ENCODE measurements at places on chromosomes 3 and 15.

- DNase-seq: no peak
These were observed 34.5 kb downstream of the ZBTB11 start for GRCh38 chr3:101642441-101642840.

DNA sequence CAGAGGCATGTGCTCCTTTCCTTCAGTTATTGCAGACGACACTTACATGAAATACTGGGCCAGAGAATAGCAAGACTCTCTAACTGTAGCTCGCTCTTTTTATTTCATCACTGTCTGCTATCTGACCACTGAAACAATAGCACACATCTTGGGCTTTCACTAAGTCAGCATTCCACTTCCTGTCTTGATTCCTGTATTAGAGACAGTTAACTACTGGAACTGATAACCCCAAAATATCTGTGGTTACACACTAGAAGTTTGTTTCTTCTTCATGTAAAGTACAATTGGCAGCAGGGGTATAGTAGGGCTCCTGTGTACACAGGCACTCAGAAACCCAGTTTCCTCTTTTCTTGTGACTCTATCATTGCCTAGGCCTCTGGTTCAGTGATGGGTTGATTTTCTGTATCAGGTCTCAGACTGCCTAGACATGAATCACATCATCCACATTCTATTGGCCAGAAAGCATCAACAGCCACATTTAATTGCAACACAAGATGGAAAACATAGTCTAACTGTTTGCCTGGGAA lies 230.2 kb upstream of the CD96 start:
- no peak for DNase-seq

- no peak for DNase-seq
These were observed 211.6 kb downstream of the TNIK start for GRCh38 chr3:171248426-171249111.

- DNase-seq: no peak
These were observed 53.4 kb upstream of the CCDC174 start for GRCh38 chr3:14598143-14598569.

- DNase-seq: peak; percentile 8
These were observed 17.5 kb upstream of the GASK1A start for GRCh38 chr3:42961633-42962032.

DNA sequence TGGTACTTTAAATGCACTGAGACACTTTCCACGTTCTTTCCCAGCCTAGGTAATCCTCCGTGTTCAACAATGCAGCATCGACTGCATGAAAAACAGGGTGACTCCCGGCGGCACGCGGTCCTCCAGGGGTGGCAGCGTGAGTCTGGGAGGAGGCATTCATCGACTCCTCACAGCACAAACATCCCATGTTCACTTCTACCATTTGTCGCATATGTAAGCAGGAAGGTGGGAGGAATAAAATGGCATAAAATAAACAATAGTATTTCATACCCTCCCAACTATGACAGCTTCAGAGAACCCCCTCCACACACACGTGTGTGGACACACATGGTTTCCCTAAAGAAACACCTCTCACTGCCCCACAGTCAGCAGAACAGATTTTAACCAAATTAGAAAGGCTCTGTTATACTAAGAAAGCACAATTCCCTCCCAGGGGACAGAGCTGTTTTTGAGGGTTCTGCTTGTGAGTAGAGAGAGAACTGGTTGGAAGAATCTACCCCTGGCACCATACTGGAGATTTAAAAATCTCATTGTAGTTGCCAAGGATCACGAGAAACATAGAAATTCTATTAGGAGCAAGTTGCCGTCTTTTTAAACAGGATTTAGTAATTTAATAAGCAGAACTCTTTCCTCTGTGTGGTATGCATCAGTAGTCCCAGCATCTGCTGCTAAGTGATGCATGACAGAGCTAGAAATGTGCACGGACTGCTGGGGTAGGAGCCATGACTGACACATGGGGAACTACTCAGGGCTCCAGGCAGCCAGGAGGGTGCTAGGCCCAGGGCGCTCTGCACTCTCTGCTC lies 6.0 kb downstream of the FAM43A start:
- no peak for DNase-seq

- DNase-seq: no peak
These were observed 17.4 kb downstream of the PGBD4 start for GRCh38 chr15:34119291-34119690.

Measured in non-pigmented ciliary epithelial cell (primary cell).